GM04503 (cell line): ENCODE measurements at places on chromosomes 1 and 21.

DNA sequence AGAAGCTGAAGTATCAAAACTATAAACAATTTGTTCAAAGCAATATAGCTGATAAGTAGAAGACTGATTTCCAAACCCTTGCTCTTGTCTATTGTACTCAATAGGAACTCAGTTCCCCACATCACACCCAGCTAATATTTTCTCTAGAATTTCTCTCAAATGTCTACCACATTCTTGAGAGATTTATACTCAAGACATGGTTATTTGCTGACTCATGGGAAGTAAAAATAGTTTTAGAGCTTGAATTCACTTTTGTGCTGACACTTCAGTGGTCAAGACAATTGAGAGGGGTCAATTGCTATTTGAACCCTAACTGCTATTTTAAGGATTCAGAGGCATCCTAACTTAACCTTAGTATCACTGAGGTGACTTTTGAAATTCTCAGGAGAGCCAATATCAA, 99.0 kb downstream of the TNNI3K start:
- DNase-seq, result no peak

GRCh38 chr1:91160363-91161075, 138.7 kb upstream of the ZNF644 start:
- no peak for DNase-seq

- no peak for DNase-seq
These were observed 1615.8 kb downstream of the PLA2G4A start for GRCh38 chr1:188444526-188444925.

- DNase-seq, result no peak
These were observed 52.4 kb downstream of the SAMSN1 start for GRCh38 chr21:14493731-14494130.

- no peak for DNase-seq
These were observed 18.6 kb downstream of the FAM151A start for GRCh38 chr1:54604572-54605370.

GRCh38 chr21:33201956-33202355, 27.8 kb upstream of the IFNAR2 start:
- no peak for DNase-seq

DNA sequence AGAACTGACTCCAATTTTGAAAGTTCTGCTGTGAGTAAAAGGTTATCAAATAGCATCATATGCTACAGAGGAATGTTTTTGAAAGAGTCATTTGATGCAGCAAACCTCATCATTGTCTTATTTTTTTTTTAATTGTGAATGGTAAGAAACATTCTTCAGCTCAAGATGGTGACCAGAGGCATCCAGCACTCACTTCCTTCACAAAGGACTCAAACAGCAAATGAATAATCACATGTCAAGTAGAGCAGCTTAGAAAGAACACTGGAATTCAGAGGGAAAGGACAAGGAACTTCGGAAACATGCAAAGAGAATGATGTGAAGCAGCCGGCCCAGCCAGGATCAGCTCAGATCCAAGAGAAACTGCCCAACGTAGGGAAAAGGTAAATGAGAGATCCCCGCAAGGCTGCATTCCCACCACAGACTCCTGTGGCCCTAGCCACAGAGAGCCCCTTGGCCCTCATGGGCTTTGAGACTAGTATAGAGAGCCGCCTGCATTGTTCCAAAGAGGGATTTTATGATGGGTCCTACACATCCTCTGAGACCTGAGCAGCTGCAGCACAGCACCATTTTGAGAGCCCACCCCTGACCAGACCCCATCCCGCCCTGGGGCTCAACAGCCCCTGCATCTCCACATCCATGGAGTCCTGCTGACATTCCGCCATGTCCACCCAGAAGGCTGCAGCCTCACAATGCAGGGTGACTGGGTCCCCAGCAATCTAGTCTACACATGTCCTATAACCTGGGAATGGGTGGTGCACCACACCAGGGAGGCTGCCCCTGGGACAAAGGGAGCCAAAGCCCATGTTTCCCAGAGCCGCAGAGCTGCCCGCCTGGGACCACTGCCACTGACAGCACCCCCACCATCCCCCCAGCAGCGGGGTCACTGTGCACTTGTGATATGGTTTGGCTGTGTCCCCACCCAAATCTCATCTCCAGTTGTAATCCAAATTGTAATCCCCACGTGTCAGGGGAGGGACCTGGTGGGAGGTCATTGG, 21.2 kb upstream of the UTS2 start:
- DNase-seq, result no peak

DNA sequence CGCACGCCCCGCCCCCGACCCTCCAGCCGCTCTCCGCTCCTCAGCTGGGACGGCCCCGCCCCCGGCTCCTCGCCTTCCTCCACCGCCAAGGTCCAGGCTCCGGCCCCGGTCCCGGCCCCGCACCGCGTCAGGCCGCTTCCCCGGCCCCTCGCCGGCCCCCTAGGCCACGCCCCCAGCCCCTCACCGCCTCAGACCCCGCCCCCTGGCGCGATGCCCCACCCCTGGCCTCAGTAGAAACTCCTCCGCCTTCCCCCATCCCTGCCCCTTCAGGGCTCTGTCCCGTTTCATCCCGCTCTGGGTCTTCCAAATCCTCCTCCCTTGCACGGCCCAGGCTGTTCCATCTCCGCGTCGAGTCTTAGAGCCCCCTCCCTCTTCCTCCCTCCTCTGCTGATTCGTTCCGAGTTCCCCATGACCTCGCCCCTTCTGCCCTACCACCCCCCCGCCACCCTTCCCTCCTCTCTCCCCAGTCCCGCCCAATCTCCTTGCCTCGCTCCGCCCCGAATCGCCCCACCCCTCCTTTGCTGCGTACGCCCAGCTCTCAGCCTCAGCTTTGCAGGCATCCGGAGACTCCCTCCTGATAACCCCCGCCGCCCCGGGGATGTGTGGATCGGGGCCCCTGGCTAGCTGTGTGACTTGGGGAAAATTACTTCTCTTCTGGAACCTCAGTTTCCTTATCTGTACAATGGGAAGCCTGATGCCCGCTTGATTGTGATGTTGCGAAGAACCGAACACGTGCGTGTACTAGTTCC, 448 bp upstream of the ASAP3 start:
- peak; percentile 63 for DNase-seq

DNA sequence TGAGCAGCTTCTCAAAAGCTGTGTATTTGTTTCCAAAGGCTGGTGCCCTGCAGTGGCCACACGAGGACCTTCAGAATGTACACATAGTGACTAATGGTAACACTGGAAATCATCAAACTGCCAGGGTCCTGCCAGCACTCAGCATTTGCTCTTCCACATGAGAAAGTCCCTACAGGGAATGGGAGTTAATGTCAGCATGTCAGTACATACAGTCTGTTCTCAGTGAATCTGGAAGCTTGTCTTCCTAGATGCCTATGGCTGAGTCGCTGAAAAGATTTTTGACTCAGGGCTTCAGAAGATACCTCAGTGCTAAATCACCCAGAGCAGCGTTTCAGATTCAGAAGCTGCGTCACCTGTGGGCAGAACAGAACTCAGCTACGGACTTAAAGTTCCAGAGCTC, 108.2 kb downstream of the CDC7 start:
- DNase-seq, result peak; percentile 61

- no peak for DNase-seq
These were observed 93.7 kb downstream of the VAV3 start for GRCh38 chr1:107871259-107871658.

DNA sequence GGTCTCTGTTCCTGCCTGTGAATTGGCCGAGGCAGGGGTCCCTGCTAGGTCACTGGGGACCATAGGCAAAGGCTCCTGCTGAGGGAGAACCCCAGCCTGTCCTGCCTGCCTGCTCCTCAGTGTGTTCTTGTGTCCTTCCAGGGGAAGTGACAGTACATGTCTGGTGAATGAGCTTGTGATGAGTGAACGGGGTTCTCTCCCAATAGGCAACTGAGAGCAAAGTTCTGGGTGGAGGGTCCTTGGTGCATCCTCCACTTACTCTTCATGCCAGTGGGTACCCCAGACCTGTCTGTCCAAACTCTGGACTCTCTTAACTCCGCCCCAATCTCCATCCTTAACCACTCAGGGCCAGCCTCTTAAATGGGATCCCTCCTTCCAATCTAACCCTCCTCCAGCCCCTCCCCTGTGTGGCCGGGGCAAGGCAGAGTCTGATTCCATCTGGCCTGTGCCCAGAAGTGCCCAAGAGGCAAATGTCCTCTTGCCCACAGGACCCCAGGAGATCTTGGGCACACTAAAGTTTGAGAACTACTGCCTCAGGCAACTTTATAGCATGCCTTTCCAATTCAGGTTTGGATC, 2.0 kb downstream of the XKR8 start:
- DNase-seq, result no peak

DNA sequence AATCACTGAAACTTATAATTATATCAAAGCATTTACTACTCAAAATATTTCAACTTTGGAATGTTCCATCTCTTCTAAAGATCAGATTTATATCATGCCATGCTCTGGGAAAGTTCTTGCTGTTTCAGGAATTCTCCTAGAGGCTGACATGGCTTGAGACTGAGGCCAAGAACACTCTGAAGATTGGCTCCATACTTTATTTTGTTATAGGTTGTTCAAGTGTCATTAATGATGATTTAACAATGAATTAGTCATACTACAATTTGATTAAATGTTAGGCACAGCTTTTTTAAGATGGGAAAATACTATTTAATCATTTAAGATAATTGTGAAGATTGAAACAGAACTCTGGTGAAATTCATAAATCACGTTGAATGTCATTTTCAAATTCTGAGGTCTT, 255.4 kb downstream of the GREM2 start:
- DNase-seq, result no peak

- no peak for DNase-seq
These were observed 226.2 kb downstream of the ZNF326 start for GRCh38 chr1:90220941-90221693.

GRCh38 chr21:46323227-46323709, 402 bp downstream of the C21orf58 start:
- no peak for DNase-seq

DNA sequence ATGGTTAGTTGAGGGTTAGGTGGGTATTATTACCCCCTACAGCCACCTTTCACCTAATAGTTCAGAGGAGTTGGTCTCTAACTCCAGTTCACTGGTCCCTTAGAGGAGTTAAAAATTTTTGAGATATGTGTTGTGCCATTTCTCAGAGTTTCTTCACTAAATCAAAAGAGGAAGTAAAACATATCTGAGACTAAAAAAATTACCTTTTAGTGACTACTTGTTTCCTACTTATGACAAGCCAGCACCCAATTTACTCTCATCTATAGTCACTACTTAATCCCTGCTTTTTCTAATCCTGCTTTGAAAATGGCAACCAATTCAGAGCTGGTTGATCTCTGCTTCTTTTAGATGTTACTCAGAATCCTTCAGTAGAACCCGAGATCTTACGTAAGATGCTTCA, 1316.8 kb upstream of the B3GALT2 start:
- DNase-seq, result no peak

DNA sequence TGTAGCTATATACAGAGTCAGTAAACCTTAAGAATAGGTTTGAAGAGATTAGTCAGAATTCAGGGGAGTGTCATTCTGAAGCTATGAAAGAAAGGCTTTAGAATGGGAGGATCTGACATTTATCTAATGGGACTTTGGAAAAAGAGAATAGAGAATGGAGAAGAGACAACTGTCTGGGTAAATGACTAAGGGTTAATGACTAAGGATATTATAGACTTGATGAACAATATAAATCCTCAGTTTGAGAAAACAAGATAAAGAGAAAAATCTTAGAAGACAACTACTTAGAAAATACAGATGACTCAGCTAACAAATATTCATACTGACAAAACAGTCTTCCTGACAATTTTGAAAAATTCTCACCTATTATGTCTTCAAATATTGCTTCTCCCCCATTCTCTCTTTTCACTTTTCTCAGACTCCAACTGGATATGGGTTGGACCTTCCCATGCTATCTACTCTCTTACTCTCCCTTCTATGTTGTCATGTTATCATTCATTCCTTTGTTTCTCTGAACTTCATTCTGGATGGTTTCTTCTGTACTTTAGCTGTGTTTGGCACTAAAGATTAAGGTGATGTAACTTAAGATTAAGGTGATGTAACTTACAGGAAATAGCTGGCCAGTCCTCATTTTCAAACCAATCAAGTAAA, 20.4 kb downstream of the SLC16A1 start:
- peak; percentile 29 for DNase-seq

- no peak for DNase-seq
These were observed 82.0 kb downstream of the ETS2 start for GRCh38 chr21:38887749-38888148.

- no peak for DNase-seq
These were observed 39.3 kb downstream of the CACNA1S start for GRCh38 chr1:201072922-201073321.
